ENCODE measurements at places on chromosomes 6 and 20.

GRCh38 chr6:19299129-19299528, 538.0 kb upstream of the ID4 start:
- no peak for DNase-seq

- no peak for DNase-seq
These were observed 209.1 kb upstream of the CDYL start for GRCh38 chr6:4567141-4567540.

- DNase-seq, result no peak
These were observed 9.4 kb downstream of the CDK5RAP1 start for GRCh38 chr20:33391722-33392415.

- no peak for DNase-seq
These were observed 432.7 kb downstream of the PTPRT start for GRCh38 chr20:42756991-42757390.

DNA sequence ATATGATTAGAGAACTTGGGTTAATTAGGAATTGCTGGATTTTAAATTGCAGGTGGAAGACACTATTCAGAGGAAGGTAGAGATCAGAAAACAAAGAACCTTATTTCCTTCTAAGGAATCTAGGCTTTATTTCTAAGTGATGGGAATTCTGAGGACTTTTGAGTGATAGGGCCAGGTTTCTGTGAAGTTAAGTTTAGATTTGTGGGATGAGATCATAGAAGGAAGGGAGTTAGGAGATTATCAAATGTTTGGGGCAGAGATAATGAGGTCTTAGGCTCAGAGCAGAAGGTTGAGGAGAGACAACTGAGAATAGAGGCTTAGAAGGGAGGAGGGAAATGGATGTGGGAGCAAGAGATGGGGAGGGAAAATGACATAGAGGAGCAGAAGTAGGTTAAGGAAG, 109.7 kb upstream of the MMS22L start:
- DNase-seq, result no peak

DNA sequence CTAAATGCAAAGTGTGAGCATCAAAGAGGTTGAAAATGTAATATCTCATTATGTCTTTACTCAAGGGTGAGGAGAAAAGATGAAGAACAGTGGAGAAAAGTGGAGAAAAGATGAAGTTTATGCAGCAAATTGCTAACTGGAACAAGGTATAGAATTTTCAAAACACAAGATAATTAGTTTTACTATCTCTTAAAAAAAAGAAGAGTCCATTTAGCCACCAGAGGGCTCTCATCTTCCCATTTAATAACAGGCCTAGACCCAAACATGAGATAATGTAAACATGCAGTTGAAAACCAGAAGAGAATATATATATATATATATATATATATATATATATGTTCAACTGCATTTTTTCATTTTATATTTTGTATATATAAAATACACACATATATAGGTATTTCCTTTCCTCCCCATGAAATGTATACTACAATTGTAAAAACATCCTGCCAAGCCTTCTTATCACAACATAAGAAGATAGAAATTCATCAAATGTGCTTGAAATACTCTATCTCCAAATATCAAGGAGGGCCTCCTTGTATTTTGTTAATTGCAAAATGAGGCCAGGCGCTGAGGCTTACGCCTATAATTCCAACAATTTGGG, 78.4 kb downstream of the ADTRP start:
- no peak for DNase-seq

DNA sequence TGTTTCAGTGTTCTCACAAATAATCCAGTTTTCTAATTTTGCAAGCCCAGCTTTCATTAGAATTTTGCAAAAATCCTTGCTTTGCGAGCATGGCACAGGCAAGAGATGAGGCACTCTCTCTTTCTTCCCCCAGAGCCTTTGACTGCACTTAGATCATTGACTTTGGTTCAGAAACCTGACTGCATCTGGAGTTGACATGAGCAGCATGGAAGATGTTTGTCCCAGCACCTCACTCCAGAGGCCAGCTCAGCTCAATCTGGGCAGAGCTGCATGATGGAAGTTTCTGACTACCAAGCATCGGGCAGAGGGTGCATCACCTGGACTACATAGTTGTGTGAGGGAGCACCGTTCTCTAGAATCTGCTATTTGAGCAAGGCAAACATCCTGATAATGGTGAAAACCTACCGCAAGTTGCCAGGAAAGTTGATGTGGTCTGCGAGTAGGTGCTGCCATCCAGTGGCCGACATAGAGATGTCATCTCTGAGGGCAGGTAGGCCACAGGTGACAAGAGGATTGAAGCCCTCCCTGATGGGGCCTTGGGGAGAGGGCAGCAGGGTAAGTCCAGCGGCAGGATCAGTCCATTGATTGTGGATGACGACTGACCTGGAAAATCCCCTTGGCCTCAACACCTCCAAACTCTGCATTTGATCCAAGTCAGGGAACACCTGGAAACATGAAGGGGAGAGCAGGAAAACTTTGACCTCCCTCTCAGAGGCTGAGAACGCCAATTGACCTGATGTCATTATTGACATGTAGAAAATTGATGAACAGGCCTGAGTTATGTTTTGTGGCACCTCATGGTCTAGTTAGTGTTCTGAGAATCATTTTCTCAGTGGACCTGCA, 3.8 kb upstream of the LPA start:
- peak; percentile 23 for DNase-seq

GRCh38 chr20:59605601-59606364, 1.4 kb downstream of the PHACTR3 start:
- DNase-seq, result peak; percentile 55

GRCh38 chr6:23731609-23732008, 394.4 kb upstream of the NRSN1 start:
- no peak for DNase-seq

DNA sequence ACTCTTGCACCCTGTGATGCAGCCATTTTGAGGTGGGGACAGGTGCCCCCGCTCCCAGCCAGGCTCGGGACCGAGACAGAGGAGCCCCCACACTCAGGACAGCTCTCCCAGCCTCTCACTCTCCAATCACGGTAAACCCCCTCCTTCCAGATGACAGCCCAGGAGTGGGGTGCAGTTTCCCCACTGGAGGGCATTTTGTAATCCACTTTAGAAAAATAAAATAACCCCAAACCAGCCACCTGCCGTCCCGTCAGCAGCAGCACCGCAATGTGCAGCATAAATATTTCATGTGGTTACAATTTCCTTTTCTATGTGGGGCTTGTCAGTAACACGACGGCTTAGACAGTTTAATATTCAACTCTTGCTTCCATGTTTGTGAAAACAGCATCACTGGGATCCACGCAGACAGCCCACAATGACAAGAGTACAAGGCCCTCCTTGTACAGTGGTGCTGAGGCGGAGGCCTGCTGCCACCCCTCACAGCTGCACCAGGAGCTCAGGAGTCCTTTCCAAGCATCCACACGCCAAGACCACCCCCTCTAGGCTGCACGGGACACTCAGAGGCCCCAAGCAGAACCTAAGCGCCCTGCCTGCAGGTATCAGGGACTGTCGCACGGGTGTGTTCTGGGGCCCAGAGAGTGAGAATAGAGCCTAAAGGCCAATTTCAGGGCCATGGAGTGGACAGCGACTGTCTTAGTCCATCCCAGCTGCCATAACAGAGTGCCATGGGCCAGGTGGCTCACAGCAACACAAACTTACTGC, 116.7 kb downstream of the JPH2 start:
- peak; percentile 27 for DNase-seq

GRCh38 chr6:2746557-2747061, 4.1 kb downstream of the MYLK4 start:
- DNase-seq, result no peak

- no peak for DNase-seq
These were observed 149.1 kb upstream of the TENT5A start for GRCh38 chr6:81901551-81901966.

DNA sequence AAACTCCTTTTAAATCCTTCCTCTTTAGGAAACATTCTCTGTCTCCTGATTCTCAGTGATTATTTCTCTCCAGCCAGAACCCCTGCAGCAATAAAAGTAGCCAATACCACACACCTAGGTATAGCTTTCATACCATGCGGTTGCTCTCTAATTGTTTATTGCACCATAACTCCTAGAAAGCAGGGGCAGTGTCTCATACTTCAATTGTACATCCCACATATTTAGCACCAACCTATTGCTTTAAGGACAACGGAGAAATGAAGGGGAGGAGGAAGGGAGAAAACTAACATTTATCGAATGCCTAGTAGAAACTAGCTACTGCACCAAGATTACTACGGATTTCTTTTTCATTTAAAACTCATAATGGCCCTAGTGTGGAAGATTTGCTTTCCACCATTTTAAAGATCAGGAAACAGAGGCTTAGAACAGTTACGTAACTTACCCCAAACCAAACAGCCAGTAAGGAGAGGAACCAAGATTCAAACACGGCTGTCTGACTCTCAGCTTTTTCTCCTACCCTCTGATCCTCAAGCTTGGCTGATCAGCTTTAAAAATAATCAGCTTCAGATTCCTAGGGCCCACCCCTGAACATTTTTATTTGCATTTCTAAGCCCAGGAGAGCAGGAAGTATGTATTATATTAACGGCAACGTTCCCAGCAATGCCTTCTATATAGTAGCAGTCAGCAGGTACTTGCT, 43.4 kb upstream of the ATXN1 start:
- no peak for DNase-seq

GRCh38 chr6:33694401-33694931, 17.0 kb downstream of the UQCC2 start:
- no peak for DNase-seq

- no peak for DNase-seq
These were observed 11.0 kb downstream of the LY86 start for GRCh38 chr6:6599468-6599873.

DNA sequence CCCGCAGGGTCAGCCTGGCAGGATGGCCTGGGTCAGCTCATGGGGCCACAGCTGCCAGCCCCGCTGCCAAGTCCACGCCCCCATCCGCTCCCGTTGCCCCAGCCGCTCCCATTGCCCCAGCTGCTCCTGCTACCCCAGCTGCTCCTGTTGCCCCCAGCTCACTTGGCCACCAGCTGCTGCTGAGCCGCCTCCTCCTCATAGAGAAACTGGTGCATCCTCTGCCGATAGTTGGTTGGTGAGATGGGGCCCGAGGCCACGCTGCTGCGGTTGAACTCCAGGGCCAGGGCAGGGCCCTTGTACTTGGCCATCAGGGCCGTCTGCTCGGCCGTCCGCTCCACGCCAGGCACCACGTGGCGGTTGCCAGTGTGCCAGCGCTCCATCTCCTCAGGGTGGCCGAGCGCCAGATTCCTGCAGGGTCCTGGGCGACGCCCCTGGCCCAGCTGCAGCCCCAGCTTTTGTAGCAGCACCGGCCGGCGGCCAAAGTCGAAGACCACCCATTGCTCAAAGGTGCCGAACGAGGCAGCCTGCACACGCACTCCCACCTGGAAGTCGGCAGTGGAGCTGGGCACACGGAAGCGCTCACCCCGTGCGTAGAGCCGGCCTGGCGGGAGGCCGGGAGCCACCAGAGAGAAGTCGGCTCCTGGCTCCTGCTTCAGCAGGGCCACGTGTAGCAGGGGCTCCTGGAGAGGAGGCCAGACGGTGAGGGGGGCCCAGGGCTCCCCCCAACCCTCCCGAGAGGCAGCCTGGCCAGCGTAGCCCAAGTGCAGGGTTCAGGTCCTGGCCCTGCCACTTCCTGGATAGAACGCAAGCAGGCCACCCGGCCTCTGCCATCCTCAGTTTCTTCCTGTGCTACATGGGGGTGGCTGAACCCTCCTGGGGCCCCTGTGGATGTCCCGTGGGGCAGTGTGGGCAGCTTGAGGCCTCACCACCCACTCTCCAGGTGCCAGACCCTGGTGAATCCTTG, 4.8 kb downstream of the HELZ2 start:
- no peak for DNase-seq

Measured in H1 (cell line).